Stimulated activated CD4-positive, alpha-beta T cell treated with anti-CD3 and anti-CD28 coated beads, Interleukin-1b, Interleukin-23, amount 100 ng/mL, for 1 hour (primary cell): ENCODE measurements at places on chromosomes 6 and 20.

- peak; percentile 48 for DNase-seq
These were observed 90.5 kb downstream of the GRM4 start for GRCh38 chr6:34055223-34055933.

DNA sequence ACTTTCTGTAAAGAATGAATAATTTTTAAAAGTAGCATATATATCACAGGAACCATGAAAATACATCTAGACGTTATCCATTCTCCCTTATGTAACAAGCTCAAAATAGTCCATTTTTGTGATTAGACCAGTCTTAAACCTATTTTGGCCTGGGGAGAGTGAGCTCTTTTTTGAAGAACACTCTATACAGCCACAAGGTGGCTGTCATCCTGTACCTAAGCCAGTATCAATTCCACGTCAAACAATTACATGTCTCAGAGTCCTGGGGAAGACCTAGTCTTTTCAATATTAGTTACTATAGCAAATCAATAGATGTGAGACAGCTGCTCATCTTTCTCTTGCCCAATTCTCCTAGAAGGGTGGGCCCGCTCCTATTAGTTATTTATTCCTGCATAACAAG lies 28.4 kb downstream of the FBXO5 start:
- DNase-seq: no peak

DNA sequence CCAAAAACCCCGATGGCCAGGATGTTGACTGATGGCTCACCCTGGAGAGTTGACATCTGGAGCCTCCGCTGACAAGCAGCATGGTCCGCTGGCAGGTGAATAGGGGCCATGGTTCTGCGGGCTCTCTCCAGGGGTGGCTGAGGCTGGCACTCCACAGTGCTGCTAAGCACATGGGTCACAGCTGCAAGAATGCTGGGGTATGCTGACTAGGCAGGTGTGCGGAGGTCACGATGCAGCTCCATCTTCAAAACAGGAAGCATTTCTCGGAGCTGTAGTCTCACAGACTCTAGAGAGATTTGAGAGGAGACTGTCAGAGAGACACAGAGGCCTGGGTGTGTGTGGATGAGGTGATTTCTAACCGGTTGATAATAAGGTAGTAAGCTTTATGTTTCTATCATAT lies 341.6 kb downstream of the NRN1 start:
- DNase-seq: no peak

DNA sequence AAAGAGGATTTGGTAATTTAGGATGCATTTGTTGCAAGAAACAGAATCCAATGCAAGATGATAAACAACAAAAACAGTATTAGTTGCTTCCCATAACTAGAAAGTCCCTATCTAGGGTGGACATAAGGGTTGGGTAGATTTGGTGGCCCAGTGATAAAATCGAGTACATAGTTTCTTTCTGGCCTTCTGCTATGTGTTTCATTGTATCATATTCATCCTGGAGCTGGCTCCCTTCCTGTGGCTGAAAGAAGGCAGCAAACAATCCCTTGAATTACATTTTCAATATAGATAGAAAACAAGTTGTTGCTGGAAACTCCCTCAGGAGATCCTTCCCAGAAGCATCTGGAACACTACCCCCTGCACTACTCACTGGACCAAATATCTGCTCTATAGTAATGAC lies 135.1 kb downstream of the ID4 start:
- no peak for DNase-seq

- no peak for DNase-seq
These were observed 682.0 kb downstream of the GRIK2 start for GRCh38 chr6:102075539-102075938.

DNA sequence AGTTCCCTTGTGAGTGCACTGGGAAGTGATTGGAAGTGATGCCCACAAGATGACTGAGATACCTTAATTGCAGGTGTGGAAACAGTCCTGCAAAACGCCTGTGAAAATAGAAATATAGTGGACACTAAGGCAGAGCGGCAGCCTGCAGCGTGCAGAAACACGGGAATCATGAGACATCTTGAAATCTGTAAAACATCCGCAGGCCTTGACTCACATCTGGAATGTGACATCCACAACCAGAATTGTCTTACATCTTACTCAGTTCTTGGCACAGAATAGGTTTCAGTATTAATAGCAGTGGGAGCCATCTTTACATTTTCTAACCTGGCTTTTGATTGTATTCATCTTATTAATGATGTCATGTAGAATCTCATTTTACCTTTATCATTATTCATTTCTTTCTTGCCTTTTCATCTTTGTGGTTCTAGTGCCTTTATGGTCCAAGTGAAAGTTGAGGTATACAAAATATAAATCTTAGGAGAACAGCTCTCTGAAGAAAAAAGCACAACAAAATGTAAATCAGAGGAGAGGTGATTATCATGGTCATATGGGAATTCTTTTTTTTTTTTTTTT lies 44.6 kb downstream of the CDYL start:
- no peak for DNase-seq

DNA sequence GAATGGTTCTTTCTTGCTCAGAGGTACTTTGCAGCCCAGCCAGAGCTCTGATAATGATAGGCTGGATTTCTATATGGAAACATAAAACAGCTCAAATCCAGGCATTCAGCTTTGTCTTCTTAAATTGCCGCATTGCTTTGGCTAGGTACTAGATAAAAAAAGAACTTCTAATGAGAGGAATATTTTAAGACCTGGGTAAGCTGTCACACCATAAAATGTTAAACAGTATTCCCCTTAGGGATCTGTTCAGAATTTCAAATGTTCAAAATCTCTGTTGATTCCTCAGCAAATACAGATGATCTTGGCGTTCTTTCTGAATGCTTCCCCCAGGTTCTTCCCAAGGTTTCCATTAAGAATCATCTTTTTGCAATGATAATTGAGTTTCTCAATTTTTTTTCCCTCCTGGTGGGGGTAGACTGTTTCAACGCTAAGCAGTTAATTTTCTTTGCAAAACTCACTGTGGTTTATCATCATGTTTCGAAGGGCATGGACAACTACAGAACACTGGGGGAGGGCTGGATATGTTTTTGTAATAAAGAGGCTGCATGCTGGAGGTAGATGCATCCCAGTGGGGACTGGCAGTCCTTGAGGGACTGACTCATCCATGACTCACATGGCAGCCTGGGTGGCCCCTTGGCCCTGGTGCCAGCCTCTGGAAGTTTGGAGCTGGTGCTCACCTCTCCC lies 31.0 kb downstream of the TIAM2 start:
- no peak for DNase-seq

- no peak for DNase-seq
These were observed 9.0 kb upstream of the RIPPLY2 start for GRCh38 chr6:83844170-83844569.

GRCh38 chr6:106097411-106098231 lies 11.5 kb downstream of the PRDM1 start:
- no peak for DNase-seq

DNA sequence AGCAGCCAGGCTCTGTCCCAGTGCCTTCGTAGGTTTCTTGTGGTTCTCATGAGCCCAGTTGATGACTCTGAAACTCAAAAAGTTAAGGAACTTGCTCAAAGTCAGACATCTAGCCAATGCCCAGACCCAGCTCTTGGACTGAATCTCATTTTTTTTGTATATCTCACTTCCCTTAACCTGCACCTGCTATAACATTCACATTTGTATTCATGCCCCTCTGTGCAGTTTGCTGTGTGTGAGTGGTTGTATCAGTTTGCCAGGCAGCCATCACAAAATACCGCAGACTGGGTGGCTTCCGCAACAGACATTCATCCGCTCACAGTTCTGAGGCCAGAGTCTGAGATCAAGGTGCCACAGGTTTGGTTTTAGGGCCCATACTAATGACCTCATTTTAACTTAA lies 49.9 kb downstream of the IPCEF1 start:
- DNase-seq: no peak

DNA sequence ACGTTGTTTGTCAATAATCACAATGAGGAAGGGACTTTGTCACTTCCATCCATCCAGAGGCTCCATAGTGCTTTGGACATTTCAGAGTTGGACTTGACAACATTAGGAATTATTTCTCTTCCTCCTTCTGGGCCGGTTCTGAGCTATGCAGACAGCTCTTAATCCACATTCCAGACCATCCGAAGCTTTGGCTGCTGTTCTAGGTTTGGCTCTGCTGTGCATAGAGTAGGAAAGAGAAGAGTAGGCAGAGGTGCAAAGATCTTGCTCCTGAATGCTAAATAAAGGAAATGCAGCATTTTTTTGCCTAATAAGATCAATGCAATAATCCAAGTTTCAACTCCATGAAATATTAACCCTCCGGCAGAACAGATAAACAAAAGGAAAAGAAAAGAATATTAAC lies 251.8 kb upstream of the PRND start:
- DNase-seq: no peak

- no peak for DNase-seq
These were observed 82.2 kb downstream of the WDR27 start for GRCh38 chr6:169619650-169620049.

DNA sequence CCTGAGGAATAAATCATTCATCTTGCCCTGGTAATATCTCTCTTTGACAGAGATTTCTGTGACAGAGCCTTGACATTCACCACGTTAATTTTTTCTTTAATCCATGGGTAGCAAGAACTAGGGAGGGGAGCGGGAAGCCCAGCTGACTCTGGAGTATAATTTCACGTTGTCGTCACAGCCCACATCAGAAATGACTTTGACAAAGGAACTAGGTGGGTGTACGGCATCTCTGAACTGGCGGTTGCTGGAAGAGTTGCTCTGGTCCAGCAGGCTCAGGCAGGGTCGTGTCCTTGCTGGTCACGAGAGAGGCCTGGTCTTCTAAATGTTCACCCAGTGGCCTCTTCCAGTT lies 397.1 kb upstream of the CNR1 start:
- DNase-seq: no peak

DNA sequence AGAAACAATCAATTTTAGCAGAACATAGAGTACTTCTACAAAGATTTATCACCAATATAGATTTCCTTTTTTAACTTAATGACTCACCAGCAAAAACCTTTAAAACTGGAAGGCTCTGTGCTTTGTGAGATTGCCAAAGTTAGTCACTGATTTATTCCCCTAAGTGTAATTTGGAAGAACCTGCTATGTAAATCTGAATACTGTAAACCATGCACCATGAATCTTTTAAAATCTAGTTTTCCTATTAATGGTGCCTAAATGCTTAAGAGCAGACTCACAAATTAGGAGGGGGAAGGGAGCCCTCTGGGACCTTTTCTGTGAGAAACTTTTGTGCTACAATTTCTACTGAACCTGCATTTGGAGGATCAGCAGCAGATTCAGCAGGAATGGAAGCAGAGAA lies 57.8 kb upstream of the PNRC1 start:
- DNase-seq: no peak

GRCh38 chr6:23316131-23316530 lies 746.8 kb downstream of the HDGFL1 start:
- no peak for DNase-seq

- no peak for DNase-seq
These were observed 6.6 kb upstream of the ANKRD60 start for GRCh38 chr20:58235010-58235409.

DNA sequence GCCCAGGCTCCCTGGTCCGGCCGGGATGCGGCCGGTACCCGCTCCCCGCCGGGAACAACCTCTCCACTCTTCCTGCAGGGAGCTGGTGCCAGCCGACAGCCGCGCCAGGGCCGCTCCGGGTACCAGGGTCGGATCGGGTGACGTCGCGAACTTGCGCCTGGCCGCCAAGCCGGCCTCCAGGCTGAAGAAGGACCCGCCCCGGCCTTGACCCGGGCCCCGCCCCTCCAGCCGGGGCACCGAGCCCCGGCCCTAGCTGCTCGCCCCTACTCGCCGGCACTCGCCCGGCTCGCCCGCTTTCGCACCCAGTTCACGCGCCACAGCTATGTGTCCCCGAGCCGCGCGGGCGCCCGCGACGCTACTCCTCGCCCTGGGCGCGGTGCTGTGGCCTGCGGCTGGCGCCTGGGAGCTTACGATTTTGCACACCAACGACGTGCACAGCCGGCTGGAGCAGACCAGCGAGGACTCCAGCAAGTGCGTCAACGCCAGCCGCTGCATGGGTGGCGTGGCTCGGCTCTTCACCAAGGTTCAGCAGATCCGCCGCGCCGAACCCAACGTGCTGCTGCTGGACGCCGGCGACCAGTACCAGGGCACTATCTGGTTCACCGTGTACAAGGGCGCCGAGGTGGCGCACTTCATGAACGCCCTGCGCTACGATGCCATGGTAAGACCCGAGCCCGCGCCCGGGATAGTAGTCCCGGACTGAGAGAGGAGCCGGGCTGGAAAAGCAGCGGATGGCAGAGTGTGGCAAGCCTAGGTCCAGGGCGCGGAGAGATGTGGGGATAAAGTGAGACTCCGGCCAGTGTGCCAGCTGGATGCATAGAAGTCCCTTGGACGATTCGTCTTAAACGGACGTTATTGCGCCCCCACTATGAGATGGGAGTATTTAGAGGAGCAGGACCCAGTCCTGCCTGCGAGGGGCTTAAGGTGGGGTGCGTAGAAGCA lies at the start of gene NT5E:
Gene NT5E, plus strand, starts transcription at position 266 of the 942 bp plus-strand sequence. Its CDS starts 57 bp downstream, at position 323.
- DNase-seq: no peak

DNA sequence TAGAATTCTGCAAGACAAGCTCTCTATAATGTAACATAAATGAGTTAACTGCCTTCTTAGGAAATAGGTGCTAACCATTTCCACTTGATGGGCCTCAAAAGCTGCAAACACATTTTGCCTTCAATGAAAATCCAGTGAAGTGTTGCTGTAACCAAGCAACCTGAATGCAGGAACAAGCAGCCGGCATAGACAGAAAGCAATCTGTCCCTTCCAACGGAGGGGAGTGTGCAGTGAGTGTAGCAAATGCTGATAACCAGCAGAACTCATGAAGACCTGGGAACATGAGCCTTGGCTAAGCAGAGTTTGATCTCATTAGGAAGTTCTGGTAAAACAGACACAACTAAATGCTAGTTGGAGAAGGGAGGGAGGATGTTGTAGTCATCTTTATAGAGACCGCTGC lies 697.8 kb downstream of the KIF16B start:
- DNase-seq: no peak

- no peak for DNase-seq
These were observed 13.8 kb downstream of the SYNGAP1 start for GRCh38 chr6:33433544-33434191.

GRCh38 chr20:19025430-19026120 lies 186.9 kb upstream of the SLC24A3 start:
- DNase-seq: no peak

DNA sequence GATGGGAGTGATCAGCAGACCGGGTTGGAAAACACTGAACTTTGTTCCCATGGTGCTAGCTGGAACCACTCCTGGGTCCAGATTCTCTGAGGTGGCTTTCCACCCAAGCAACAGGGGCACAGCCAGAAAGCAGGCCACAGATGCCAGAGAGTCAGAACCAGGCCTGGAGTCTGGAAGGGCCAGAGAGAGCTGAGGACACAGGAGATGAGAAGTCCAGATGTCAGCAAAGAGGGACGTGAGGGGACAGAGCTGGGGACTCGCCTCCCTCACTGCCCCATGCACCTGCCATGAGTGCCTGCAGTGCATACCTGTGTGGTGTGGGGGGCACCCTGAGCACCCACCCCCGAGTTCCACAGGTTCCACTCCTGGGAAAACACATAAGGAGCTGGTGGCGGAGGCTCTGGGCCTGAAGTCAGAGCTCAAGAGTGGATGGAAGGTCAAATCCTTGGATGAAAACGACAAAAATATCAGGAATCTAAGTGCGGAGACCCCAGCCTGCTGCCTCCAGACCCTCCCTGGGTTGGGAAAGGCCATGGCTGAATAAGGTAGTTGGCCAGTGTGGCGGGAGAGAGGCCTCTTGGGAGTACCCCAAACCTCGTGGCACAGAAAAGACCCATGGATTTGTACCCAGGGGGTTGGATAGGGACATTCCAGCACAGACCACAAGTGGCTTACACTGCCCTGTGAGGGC lies 224.2 kb downstream of the SYNDIG1 start:
- no peak for DNase-seq
